ENCODE measurements at places on chromosomes 5 and 9.

- no peak for DNase-seq
Observed at GRCh38 chr9:93276973-93277372, 93.0 kb downstream of the WNK2 start.

- no peak for DNase-seq
Observed at GRCh38 chr5:569358-569867, 42.7 kb upstream of the CEP72 start.

DNA sequence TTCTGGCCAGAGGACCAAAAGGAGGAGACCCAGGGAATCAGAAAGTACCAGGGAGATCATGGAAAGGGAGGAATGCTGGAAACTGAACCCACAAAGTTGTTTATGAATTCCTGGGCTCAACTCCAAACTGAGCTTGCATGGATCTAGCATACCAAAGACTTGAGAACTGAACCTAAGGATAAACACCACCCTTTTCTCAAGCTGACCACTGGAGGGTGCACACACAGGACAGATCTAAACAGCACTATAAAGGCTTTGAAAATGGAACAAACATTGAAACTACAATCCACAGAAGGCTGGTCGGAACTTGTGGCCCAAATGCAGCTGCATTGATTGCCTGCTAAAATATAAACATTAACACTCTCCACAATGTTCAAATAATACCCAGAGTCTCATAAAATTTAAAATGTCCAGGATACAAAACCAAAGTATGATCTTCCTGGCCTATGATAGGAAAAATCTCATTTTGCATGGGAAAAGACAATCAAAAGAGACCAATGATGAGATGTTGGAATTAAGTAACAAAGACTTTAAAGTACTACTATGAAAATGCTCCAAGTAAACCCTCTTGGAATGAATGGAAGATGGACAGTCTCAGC lies 15.6 kb upstream of the IRF1 start:
- DNase-seq = no peak

GRCh38 chr5:154370813-154371212 lies 75.0 kb upstream of the SAP30L start:
- no peak for DNase-seq

DNA sequence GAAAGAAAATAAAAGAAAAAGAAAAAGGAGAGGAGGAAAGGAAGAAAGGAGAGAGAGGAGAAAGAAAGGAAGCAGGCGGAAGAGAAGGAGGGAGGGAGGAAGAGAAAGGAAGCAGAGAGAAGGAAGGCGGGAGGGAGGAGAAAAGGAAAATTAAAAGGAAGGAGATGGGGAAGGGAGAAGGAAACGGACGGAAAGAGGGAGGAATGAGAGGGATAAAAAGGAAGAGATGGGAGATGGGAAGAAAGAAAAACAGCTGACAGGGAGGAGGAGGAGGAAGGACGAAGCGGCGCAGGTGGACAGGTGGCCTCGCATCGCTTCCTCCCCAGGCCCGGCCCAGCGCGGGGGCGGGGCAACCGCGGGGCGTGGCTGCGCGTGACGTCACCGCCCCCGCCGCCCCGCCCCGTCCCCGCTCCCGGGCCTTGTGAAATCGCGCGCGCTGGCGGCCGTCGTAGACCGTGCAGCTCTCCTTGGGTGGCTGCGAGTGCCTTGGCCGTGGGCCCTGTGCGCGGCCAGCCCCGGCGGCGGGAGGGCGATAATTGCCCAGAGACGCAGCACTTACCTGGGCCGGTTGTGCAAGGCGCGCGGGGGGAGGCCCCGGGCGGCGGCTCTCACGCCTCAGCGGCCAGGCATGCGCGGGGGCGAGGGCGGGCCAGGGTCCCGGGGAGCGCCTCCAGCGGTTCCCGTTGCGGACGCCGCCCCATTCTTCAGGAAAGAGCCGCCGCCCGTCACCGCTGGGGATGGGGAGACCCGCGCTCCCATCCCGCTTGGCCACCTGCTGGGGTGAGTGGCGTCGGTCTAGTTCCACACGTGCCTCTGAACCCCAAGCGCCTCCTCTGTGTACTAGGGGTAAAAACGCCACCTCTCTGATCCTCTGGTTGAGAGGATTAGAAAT lies 49.6 kb upstream of the FOXE1 start:
- DNase-seq = peak; percentile 35

DNA sequence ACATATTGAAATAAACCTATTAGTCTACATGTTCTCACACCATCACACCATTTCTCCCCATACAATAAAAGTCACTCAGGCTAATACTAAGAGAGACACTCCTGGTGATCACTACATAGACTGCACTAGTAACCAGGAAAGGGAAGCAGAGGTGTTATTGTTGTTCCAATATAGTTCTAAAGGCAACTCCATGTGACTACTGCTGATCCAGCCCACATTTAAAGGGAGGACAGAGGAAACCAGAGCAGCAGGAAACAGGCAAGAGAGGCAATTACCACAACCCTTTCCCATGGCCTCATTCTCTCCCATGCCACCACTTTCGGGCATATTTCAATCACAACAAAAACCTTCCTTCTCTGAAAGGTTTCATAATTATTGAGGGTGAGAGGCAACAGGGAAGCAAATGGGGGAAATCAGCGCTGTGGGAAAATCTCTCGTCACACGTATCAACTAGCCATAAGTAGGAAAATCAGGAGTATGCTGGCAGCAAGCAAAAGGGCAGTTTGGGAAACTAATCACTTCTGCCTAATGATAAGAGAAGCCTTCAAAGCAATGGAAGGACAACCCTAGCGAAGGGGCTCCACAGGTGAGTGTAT lies 1.8 kb downstream of the UBAP2 start:
- DNase-seq = no peak

- DNase-seq = no peak
Observed at GRCh38 chr5:151497391-151498002, 50.1 kb downstream of the SLC36A1 start.

DNA sequence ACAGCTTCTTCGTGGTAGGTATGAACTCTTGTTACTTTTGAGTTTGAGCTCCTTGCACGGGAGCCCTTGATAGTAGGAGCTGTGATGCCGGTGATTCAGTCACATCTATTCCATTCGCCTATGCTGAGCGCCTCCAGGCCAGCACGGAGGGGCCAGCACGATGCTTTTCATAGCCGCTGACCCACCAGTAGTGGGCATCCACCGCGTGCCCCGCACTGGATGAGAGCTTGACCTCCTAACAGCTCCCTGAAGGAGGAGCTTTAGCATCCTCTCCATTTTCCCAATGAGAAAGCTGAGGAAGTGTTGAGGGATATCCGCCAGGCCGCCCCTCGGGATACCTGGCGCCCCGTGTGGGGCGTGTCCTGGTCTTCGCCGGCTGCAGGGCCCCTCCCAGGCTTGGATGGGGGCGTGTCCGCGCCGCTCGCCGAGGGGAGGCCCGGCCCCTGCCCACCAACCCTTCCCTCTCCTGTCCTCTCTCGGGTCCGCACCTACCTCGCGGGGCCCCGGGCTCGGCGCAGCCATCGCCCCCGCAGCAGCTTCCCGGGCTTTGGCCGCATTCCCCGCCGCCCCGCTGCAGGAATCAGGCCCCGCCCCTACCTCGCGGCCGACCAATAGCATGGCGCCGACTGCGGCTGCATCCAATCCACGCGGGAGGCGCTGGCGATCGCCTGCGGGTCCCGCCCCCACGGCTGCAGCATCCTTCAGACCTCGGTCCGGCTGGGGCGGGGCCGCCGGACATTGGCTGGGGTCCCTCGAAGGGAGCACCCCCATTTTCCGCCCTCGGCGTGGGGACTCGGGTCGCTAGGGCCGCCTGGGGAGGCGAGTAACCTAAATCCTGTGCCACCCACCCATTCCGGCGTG lies at the start of gene PIP5KL1:
PIP5KL1 (minus strand) TSS at position 547 of the 861 bp plus-strand sequence; CDS start at position 522, 25 bp downstream.
- peak; percentile 24 for DNase-seq
